Right atrium auricular region (tissue), 2 donors: ENCODE measurements at places on chromosomes 7 and 10. TPM values are rescaled to one million over a fixed set of nuclear protein-coding genes. Genes with fewer than 3 reads are reported as not detected.

DNA sequence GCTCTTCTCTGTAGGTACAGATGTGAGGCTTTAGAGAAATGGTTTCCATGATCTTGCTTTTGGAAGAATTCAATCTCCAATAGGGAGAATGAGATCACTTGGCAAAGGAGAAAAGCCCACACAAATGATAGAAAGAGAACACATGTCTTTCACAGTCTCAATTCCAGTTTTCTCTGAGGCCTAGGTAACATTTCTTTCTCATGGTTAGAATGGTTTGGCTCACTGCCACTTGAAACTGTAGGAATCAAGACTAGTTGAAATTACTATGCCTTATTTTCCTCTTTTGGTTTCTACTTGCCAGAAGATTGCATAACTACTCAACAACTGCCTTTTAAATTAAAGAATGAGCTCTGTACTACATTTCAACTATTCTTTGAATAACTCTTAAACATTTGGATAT is 276.5 kb upstream of the TEX47 start:
- DNase-seq, result no peak

Gene ELMO1
- total RNA-seq, result 45.1 TPM

DNA sequence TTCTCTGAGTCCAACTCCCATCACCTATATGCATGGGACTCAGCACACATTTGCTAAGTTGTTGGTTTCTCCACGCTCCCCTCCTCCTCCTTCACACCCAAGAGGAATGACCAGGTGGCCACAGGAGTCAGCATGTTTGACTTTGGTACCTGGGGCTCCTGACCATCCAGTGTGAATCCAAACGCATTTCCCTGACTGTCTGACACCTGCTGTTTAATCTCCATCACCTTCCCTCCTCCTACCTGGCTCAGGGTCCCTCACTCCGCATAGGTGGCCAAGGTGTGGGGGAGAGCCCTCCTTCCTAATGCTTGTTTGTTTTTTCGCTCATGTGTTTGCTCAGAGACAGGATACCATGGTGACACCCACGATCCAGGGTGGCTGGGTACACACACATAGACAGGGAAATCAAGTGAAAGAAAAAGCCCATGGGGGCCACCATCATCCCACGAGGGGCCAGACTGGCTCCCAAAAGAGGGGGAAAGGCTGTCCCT is 194.9 kb downstream of the KCNMA1 start:
- DNase-seq, result no peak

DNA sequence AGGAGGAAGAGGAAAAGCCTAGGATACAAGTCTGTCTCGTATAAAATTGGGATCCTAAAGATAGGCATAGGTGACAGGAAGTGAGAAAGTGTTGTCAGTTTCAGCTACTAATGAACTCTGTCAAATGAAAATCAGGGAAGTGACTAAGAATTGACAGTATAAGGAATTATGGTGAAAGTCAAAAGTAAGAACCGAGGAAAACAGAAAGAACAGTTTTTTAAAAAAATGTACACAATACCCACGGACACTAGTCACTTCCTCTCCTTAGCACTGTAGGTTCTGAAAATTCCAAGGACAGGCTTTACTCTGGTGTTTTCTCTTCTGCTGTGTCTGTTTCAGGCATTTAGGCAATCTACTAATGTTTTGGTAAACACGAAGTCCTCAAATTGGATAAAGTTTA is 42.3 kb downstream of the ATAD1 start:
- DNase-seq, result no peak

GRCh38 chr10:116271593-116272439 is 1.2 kb downstream of the GFRA1 start:
- DNase-seq, result no peak

- DNase-seq, result no peak
Observed at GRCh38 chr10:47044741-47045140, 133.5 kb downstream of the PTPN20 start.

Gene TLL2
- total RNA-seq, result 0.24 TPM

Gene TECPR1
- 11.5 TPM for total RNA-seq

GRCh38 chr7:148723166-148723559 is 24.5 kb downstream of the CUL1 start:
- DNase-seq, result no peak

GRCh38 chr7:70696201-70696754 is 435.7 kb upstream of the GALNT17 start:
- DNase-seq, result no peak

- DNase-seq, result no peak
Observed at GRCh38 chr7:90552521-90552920, 43.6 kb upstream of the CDK14 start.

Gene SPDYE2
- total RNA-seq, result not detected

Gene AKR1C1
- 174 TPM for total RNA-seq

GRCh38 chr7:21526007-21526406 is 16.8 kb upstream of the DNAH11 start:
- DNase-seq, result no peak

DNA sequence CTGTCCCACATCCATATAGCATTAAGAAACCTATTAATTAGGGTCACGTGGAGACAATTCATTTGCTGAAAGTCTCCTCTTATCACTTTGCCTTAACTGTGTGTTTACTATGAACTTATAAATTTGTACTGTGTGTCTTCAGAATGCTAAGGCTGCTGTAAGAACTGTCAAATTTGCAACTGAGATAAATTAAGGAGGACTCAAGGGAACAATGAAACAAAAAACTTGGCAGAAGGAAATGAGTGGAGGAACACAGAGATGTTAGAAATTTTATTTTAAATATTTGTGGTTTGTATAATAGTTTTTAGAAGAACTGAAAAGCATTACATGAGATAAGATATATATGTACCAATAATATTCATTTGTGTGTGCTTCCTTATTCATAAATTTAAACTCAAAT is 1005.3 kb upstream of the SORCS1 start:
- DNase-seq, result no peak

Gene RAB19
- not detected for total RNA-seq

DNA sequence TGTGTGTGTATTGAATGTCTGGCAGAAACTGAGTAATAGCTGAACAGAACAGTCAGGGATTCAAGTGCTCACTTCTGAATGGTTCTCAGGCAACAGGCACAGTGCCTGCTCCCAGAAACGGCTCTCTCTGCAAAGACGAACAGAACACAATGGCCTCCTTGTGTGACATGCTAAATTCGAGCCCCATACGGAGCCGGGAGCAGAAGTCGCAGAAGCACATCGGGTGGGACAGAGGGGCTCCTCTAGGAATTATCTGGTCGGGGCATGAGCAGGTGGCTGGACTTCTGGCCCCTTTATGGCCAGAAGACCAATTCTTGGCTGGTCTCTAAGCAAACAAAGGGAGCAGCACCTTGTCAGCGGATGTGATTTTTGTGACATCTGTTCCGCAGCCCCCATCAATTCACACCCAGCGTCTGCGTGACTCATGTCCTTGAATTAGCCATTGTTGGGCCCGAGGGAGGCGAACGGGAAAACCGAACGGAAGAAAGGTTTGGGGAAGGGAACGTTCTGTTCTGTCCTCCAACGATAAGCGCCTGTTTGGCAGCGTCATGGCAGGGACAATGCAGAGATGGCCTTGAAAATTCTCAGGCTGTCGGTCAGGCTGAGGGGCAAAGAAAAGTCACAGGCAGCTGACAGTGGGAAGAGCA is 47.3 kb upstream of the NPTX2 start:
- no peak for DNase-seq

Gene TRIM56
- 10.2 TPM for total RNA-seq

GRCh38 chr10:7786430-7786829 is 1.4 kb downstream of the KIN start:
- no peak for DNase-seq

DNA sequence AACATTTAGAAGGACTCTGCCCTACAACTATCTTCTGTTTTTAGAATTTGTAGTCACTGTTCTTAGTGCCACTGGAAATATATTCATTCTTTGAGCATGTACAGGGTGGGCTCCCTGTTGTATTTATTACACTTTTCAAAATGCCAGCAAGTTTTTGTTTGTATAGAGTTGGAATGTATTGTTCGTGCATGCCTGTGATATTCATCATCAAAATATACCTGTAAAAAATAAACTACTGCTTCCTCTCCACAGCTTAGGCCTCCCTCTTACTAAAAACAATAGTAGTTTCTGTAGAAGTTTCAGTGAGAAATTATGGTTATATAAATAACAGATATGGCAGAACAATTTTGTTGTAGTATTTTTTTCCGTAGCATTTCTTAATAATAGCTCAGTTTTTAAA is 61.6 kb downstream of the NHLRC2 start:
- no peak for DNase-seq

DNA sequence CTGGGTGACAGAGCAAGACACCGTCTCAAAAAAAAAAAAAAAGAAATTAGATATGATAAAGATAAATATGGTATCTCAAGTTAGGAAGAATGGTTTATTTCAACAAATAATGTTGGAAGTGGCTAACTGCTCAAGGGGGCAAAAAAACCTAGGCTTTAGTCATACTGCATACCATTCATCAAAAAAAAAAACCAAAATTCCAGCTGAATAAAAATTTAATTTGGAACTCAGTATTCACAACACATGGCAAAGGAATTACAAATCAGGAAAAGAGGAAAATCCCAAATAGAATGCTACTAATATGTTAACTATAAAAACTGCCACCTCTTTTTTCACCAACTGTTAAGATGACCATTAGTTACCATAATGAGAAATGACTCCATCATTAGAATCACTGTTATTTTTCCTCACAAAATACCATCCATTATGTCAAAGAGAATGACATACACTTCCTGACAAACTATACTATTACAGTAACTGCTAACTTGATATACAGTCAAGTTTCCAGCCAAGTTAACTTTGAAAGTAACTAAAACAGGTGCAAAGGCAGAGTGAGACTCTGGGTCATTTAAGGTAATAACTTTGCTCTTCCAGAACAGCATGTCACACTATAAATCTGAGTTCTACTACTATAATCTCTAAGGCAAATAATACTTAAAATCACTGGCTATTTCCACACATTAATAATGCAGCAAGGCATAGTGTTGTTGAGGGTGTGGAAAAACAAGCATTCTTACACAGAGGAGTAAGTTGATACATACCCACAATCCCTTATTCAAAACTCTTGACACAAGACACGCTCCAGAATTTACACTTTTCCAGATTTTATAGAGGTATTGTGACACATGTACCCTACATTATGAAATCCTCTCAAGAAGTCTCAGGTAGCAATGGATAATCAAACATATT is 10.2 kb downstream of the KBTBD2 start:
- no peak for DNase-seq

Gene ANKIB1
- total RNA-seq, result 32.7 TPM

- DNase-seq, result no peak
Observed at GRCh38 chr10:124157271-124157681, 63.9 kb upstream of the CHST15 start.

GRCh38 chr10:95559896-95560277 is 1.3 kb downstream of the SORBS1 start:
- DNase-seq, result no peak

DNA sequence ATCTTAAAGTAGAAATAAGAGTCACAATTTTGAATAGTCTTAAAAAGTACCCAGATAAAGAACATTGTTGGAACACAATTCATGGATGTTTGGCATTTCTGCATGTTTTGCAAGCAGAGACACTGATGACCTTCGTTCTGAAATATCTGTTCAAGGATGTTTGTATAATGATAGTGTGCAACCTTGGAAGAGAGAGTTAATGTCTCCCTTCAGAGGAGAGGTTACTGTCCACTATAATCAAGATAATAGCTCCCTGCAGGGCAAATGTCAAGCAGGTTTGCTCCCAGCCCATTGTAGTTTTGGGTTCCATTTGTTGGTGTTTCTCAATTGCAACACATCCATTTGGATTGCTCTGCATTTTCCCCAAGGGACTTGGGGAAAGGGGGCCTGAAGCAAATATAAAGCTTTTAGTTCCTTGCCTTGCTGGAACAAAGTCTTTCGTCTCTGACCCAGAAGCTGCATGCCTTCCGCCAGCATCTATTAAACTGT is 45.2 kb downstream of the COL1A2 start:
- DNase-seq, result no peak

- DNase-seq, result no peak
Observed at GRCh38 chr7:54015251-54015650, 526.9 kb upstream of the VSTM2A start.

Gene SLC26A4
- 0.51 TPM for total RNA-seq
